ENCODE measurements at places on chromosomes 7 and 10. TPM values are rescaled to one million over a fixed set of nuclear protein-coding genes. Genes with fewer than 3 reads are reported as not detected.

- no peak for DNase-seq
Measured at GRCh38 chr7:6403907-6404306, 43.8 kb downstream of the DAGLB start.

DNA sequence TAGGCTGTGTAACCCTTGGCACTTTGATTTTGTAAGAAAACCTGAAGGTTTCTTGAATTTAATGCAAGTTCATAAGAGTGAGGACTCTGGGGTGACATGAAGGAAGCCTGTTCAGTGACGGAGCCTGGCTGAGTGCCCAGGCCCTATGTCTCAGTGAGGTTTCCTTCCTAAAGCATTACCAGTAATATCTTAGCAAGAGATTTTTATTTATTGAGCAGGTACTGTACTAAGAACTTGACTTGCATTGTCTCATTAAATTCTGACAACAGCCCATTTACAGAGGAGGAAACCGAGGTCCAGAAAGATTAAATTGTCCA, 197.2 kb downstream of the HECW1 start:
- no peak for DNase-seq

GRCh38 chr7:40498924-40499510, 364.2 kb downstream of the SUGCT start:
- DNase-seq: no peak

- peak; percentile 65 for DNase-seq
Measured at GRCh38 chr10:71025535-71025934, 137.2 kb upstream of the PCBD1 start.

RBM48 gene
- total RNA-seq: 12.5 TPM

DNA sequence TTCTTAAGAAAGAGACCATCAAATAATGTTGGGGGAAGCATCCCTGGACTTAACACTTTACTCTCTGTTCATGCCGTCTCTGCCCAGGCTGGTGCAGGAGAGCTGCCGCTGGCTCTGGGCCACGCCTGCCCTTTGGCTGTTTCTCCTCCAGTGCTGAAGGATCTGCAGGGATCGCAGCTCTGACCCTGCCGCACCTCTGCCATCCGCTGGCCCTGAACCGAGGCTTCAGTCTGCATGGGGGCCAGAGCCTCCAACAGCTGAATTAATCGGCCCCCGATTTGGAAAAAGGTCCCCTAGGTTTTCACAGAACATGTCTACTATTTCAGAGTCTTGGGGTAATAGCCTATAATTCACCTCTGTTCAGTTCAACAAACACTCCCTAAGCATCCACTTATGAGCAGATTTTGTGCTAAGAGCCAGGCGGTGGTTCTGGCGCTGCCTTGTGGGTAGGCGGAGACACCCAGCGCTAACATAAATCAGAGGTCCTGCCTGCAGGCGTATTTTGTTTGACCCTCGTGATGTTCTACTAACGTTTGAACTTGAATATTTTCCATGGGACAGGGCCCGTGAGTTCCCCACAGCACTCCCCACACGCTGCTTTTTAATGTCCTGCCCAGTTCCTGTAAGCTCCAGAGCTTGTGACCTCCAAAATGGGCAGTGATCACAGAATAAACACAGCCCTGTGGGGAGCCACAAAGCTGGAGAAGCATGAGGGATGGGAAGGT, 99.0 kb downstream of the DYNC2I1 start:
- DNase-seq: no peak

DNA sequence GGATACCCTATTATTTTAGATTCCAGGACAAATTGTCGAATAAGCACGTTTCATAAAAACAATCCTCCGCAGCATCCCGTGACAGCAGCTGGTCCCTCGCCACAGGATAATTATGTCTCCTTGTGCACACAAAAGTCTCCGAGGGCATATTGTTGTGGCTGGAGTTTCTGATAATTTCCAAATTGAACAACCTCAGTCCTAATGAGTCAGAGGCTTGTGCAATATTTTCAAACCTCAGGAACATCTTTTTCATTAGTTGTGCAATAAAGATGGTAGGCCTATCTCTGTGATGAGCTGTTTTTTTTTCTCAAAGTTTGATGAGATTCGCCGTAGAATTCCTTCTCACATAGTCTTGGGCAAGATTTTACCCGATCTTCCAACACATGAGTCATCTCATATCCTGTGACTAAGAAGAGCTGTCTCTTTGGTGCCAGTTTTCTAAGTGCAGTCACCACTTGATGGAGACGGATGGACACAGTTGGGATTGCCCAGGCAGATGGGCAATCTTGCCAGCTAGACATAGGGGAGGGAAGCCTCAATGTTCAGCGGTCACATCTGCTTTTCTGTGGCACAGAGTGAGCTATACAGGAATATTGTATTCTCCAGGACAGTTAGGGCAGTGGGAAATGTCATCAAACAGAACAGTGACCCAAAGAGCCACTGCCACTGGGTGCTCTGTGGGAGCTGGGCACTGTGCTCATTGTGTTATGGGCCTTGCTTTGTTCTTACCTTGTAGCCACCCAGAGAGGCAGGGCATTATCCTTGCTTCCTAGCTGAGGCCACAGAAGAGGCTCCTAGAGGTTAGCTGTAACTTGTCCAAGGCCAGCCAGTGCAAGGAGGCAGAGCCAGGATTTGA, 7.8 kb downstream of the HTRA1 start:
- DNase-seq: no peak

CTAGE8 gene
- total RNA-seq: 5.1 TPM

GRCh38 chr7:71972534-71972933, 439.6 kb downstream of the CALN1 start:
- DNase-seq: no peak

DNA sequence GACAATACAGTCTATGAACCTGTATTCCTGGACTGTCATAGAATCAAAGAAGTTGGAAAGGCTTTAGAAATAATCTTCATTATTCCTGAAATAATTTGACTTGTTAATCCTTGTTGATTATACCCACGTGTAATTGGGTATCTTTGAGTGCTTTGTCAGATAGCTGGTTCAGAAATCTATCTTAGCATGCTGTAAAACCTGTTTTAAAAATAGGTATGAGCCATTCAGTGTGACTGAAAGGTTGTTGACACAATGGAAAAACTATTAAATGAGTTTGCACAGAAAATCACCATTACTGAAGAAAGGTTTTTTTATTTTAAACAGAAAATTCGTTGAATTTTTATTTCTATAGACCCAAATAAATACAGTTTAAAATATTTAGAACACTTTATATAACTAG, 38.7 kb downstream of the PHTF2 start:
- no peak for DNase-seq

DNA sequence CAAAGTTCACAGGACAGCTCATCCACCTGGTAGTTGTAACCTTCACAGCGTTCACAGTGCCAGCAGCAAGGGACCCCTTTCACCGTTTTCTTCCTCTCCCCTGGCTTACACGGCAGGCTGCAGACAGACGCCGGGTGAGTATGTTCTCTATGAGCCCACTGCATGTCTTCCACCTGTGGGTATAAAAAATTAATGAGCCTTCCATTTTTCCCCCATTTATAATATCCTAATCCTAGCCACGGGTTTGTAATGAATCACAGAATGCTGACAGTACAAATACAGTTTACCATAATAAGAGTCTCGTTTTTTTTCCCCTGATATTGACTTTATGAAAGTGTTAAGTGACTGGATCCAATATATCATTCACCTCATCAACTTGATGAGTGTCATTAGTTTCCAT, 719.0 kb downstream of the GRM8 start:
- DNase-seq: no peak

DNA sequence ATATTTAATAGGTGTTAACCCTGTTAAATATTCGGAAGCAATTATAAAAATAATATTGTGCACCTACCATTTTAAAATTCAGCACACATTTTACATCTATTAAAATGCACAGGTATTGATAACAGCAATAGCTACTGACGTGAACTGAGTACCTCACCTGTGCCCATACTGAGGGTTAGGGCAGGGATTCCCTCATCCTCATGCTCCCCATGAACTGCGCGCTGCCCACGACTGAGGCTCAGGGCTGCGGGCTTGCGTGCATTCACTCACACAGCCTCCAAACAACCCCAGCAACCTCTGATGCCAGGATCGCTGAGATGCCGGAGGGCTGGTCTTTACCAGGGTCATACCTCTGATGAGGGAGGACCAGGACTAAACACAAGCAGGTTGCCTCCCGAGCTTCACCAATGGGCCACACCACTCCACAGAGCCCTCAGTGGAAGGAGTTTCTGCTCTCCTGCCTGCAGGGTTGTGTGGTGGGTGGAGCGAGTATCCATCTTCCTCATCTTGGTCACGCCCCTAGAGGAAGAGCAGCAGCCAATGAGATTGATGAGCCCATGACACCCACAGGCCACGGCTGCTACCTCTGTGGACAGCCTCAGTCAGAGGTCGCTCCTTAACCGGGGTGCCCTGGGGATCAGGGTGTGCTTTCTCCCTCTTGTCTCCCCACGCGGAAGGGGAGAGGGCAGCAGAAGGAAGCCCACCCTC, 478.3 kb downstream of the TNS3 start:
- peak; percentile 49 for DNase-seq

DNA sequence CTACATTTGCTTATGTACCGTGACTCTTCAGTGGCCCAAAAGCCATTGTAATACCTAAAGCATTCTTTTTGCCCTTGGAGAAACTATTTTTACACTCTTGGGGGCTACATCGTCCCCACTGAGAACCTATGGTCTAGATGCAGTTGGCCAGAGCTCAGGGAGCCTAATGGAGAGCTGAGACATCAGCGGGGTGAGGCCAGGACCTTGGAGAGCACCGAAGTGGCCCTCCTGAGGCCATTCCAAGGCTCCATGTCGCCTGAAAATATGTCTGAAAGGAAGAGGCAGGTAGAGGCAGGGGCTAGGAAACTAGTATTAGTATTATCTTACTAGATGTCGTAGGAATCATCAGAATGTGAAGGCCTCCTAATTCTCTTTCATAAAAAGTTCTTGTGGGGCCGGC, 4.9 kb downstream of the PKD2L1 start:
- peak; percentile 58 for DNase-seq

GRCh38 chr10:120969219-120969645, 118.1 kb downstream of the WDR11 start:
- no peak for DNase-seq

Data from H9 (cell line).